ENCODE measurements at places on chromosomes 6 and 20. TPM values are rescaled to one million over a fixed set of nuclear protein-coding genes. Genes with fewer than 3 reads are reported as not detected.

GRCh38 chr6:5334341-5334740 lies 73.0 kb downstream of the FARS2 start:
- no peaks in the 10 kb centered on the region for H3K27me3 ChIP-seq
- H3K4me3 ChIP-seq, result no peak overlapping the region
- H3K27ac ChIP-seq, result no peak overlapping the region
- H3K36me3 ChIP-seq, result no peaks in the 10 kb centered on the region
- peaks cover 33% of the 10 kb centered on the region for H3K4me1 ChIP-seq

GRCh38 chr6:143429970-143430369 lies 20.5 kb downstream of the ADAT2 start:
- no peak overlapping the region for H3K27ac ChIP-seq
- peaks cover 21% of the 10 kb centered on the region for H3K36me3 ChIP-seq
- no peaks in the 10 kb centered on the region for H3K4me1 ChIP-seq
- no peak for DNase-seq
- no peaks in the 10 kb centered on the region for H3K27me3 ChIP-seq

DNA sequence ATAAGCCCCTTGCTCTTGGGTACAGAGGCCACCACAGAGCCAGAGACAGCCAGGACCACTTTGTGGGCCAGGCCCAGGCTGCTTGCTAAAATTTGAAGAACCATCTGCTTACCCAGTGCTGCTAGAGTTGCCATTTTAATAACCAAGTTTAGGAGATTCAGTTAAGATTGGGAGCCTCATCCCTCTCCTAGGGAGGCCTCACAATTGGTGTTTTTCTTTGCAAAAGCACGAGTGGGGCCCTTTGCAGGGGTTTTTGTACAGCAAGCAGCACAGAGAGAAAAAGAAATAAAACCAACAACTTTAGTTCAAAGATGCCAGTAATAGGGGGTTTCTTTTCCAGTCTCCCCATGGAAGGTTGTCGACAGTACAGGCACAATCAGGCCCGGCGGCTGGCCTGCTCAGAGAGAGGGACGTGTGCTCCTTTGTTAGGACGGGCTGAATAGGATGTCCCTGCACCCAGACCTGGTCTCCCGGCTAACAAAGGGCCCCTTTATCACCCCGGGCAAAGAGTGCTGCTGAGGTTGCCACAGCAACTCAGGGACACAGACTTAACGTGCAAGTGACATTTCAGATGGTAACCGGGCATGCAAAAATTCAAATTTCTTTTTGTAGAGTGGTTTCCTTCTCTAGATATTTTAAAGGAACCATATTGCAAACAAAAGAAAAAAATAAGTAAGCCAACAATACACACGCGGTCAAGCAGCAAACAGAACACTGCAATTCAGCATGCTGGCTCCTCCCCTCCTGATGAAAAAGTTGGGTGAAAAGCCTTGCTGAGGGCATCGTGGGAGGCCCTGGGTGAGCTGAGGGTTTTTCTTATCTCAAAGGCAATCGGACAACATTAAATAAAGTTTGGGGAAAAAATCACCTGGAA lies 10.5 kb upstream of the TOX2 start:
- H3K36me3 ChIP-seq, result no peaks in the 10 kb centered on the region
- no peaks in the 10 kb centered on the region for H3K27me3 ChIP-seq
- no peaks in the 10 kb centered on the region for H3K4me1 ChIP-seq

- H3K27me3 ChIP-seq, result peaks cover 6% of the 10 kb centered on the region
- no peaks in the 10 kb centered on the region for H3K36me3 ChIP-seq
- no peaks in the 10 kb centered on the region for H3K4me1 ChIP-seq
- H3K4me3 ChIP-seq, result no peak overlapping the region
- no peak for DNase-seq
Measured at GRCh38 chr20:15575255-15575654, 998.0 kb downstream of the KIF16B start.

- no peaks in the 10 kb centered on the region for H3K36me3 ChIP-seq
- no peaks in the 10 kb centered on the region for H3K4me1 ChIP-seq
- DNase-seq, result no peak
- H3K27me3 ChIP-seq, result no peaks in the 10 kb centered on the region
- H3K4me3 ChIP-seq, result no peak overlapping the region
Measured at GRCh38 chr6:22113026-22113766, 183.6 kb downstream of the PRL start.

DNA sequence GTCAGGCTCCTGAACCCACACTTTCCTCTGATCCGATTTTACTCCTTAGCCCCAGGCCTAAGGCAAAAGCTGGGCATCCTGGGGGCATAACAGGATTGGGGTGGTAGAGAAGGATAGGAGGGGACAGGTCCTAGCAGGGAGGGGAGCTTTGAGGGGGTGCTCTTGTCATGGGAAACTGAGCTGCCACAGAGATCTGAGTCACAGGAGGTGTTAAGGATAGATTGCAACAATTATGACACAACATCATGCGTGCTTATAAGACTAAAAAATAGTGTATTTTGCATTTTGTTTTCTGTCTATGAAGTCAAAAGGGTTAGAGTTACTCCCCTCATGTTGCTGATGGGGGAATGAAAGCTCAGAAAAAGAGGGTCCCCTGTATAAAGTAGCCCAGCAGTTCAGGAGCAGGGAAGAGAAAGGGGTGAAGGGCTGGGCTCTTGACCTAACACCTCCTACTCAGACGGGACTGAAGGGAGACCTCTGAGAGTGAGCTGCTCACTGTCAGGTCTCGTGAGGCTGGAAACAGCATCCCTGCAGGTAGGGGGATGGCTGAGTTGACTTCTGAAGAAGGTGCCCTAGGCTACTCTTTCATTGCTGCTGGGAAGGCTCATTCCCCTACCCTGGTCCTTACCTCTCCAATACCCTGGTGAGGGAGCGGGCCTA lies 2.0 kb downstream of the GLP1R start:
- H3K27ac ChIP-seq, result no peak overlapping the region
- peaks cover 52% of the 10 kb centered on the region for H3K27me3 ChIP-seq
- H3K4me1 ChIP-seq, result peaks cover 4% of the 10 kb centered on the region
- DNase-seq, result no peak

GRCh38 chr6:150924808-150925589 lies 59.5 kb downstream of the MTHFD1L start:
- H3K4me1 ChIP-seq, result peaks cover 27% of the 10 kb centered on the region
- peaks cover 46% of the 10 kb centered on the region for H3K36me3 ChIP-seq
- no peaks in the 10 kb centered on the region for H3K27me3 ChIP-seq
- H3K4me3 ChIP-seq, result no peak overlapping the region
- DNase-seq, result no peak

DNA sequence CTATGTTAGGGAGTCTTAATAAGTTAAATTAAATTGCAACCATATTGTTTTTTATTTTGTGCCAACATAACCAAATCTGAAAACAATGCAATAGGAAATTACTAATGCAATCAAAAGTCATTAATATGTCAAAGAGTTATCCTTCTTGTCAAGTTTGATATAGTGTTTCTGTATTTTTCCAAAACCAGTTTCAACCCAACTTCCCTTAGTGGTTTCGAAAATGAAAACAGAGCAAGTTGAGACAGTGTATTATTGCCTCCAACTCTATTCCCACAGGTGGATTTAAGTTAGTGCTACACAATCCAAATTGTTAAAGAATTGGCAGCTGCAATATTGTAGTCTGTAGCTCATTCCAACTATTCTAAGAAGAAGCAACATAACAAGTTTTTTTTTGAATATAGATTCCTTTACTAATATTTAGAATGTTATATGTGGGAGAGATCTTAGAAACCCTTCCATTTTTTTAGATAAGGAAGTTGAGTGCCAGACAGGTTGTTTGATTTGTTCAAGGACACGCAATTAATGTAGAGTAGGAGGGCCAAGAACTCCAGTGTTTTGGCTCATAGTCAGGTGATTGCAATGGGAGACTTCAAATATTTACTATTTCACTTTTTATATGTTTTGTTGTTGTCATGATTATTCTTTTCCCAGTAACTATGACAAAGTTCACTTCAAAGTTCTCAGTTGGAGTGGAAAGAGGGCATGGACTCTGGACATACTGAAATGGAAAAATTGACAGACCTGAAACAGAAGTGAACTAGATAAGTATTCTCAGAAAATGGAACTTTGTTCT lies 282.4 kb upstream of the HSF2 start:
- no peaks in the 10 kb centered on the region for H3K4me1 ChIP-seq
- no peaks in the 10 kb centered on the region for H3K27me3 ChIP-seq
- DNase-seq, result no peak
- H3K27ac ChIP-seq, result no peak overlapping the region

GRCh38 chr6:120935908-120936307 lies 398.4 kb downstream of the TBC1D32 start:
- H3K27me3 ChIP-seq, result no peaks in the 10 kb centered on the region
- H3K36me3 ChIP-seq, result no peaks in the 10 kb centered on the region
- H3K4me1 ChIP-seq, result peaks cover 29% of the 10 kb centered on the region
- DNase-seq, result no peak

DNA sequence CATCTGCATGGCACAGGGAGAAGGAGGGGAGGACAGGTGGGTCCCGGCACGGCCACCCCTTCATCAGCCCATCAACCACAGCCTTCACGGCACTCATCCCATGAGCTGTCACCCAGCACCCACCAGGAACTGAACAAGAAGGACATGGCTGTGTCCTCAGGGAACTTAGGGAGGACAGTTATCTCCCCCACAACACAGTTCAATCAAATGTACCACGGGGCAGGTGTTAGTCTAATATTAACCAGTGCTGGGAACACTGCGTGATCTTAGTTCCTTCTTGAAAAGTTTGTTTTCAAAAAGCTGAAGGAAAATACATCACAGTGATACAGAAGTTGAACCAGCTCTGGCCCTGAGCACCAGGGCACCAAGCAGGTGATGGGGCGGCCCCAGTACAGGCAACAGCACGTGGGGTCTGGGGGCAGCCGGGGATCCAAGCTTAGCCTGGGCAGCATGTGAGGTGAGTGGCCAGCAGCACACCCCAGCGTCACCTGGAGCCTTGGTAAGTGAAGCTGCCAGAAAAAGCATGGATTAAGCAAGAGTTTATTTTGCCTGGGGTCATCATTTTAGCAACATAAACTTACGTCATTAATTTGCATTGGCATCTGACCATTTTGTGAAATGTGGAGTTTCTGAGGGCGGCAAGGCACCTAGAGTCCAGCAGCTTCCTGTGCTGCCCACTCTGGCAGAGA lies 35.5 kb upstream of the AFDN start:
- H3K4me1 ChIP-seq, result peaks cover 16% of the 10 kb centered on the region
- no peaks in the 10 kb centered on the region for H3K36me3 ChIP-seq
- H3K4me3 ChIP-seq, result no peak overlapping the region
- H3K27ac ChIP-seq, result peak overlapping the region; percentile 14
- DNase-seq, result no peak

DNA sequence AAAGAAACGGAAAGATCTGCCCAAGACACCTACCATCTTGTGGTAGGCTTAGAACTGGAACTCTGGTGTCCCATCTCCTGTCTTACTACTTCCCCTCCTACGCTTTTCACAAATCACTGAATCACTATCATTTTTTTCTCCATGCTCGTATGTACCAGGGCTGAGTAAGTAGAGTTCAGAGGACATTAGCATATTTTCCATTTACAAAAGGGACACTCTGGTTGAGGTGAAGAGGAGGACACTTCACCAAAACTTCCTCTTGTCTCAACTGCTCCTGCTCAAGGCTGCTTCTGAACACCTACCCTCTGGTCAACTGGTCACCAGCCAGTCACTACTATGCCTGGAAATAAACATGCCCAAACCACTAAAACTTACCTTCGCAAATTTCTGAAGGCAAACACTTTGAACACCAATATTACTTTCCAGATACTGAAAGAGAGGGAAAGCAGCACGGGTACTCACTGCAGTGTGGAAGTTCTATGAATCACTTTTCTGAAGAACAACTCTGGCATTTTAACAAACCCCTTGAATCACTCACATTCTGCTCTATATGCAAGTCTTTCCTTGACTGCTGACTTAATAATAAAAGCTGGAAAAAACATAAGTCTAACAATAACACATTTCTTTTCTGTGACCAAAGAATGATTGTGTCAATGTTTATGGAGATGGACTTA lies 123.3 kb downstream of the INSM1 start:
- no peak overlapping the region for H3K4me3 ChIP-seq
- peaks cover 45% of the 10 kb centered on the region for H3K36me3 ChIP-seq
- no peaks in the 10 kb centered on the region for H3K27me3 ChIP-seq
- peak overlapping the region; percentile 50 for H3K27ac ChIP-seq
- DNase-seq, result no peak

DNA sequence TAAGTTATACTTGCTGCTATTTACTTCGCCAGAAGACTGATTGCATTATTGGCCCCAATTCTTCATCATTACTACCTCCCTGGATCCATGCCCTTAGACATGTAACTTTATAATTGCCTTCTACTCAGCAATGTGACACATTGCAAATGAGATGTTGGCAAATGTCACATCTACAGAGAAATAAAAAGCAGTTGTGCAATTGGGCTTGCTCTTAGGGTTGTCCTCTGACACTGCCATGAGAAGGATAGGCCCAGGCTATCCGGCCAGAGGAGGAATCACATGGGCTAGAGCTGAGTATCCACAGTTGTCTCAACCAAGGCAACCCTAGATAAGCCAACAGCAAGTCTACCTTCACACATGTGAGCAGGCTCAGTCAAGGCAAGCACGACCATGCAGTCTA lies 447.0 kb downstream of the PLCB1 start:
- H3K4me1 ChIP-seq, result no peaks in the 10 kb centered on the region
- DNase-seq, result no peak
- no peak overlapping the region for H3K27ac ChIP-seq
- no peaks in the 10 kb centered on the region for H3K36me3 ChIP-seq

- H3K4me3 ChIP-seq, result peak overlapping the region; percentile 67
- no peak overlapping the region for H3K27ac ChIP-seq
- H3K27me3 ChIP-seq, result peaks cover 48% of the 10 kb centered on the region
- peaks cover 19% of the 10 kb centered on the region for H3K4me1 ChIP-seq
- peak; percentile 27 for DNase-seq
Measured at GRCh38 chr20:20369250-20370093, 1.6 kb downstream of the INSM1 start.

DNA sequence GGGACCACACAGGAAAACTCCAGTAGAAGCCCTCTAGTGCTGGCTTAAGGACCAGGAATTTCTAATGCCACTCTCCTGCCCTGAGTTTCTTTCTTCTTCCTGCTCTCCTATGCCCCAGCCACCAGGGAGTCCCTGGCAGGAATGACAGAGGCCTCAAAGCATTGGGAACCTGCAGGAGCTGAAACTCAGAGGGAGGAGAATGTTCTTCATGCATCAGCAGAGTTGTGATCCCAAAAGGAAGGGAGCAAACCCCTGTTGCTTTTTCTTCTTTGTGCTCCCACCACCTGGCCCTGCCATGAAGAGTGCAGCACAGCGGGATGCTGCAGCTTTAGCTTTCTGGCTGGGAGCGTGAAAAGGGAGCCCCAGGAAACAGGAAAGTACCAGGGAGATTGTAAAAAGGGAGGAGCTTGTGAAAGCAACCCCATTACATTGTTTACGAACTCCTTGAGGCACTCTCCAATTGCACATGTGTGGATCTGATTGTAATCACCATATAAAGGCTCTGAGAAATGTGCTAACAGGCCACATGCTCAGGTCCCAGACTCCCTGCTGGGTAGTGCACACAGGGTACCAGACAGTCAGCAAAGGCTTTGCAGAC lies 34.7 kb upstream of the FKBP1A start:
- H3K36me3 ChIP-seq, result no peaks in the 10 kb centered on the region
- H3K4me1 ChIP-seq, result peaks cover 14% of the 10 kb centered on the region
- no peak overlapping the region for H3K27ac ChIP-seq
- H3K4me3 ChIP-seq, result no peak overlapping the region
- peaks cover 2% of the 10 kb centered on the region for H3K27me3 ChIP-seq

GRCh38 chr20:13441388-13441787 lies 197.3 kb downstream of the TASP1 start:
- no peak for DNase-seq
- H3K4me3 ChIP-seq, result no peak overlapping the region
- H3K27ac ChIP-seq, result no peak overlapping the region
- H3K4me1 ChIP-seq, result no peaks in the 10 kb centered on the region
- peaks cover 19% of the 10 kb centered on the region for H3K36me3 ChIP-seq
- H3K27me3 ChIP-seq, result no peaks in the 10 kb centered on the region

NTSR1 gene
- not detected for total RNA-seq

SLC52A3 gene
- not detected for total RNA-seq

AAR2 gene
- total RNA-seq, result 27.4 TPM

NOTCH4 gene
- 4.0 TPM for total RNA-seq

MOG gene
- not detected for total RNA-seq

HMGA1 gene
- total RNA-seq, result 186 TPM

MYL9 gene
- total RNA-seq, result 8.0 TPM

ENPP5 gene
- 0.44 TPM for total RNA-seq

LYRM4 gene
- total RNA-seq, result 51.2 TPM
